ENCODE measurements at places on chromosomes 4 and X.

- DNase-seq = no peak
These were observed 241.9 kb upstream of the SFRP2 start for GRCh38 chr4:154030746-154031145.

GRCh38 chr4:154590329-154591006 is at the start of gene FGA:
Gene FGA, minus strand, starts transcription at chr4:154590742. Its CDS starts 55 bp downstream, at chr4:154590687.
- no peak for DNase-seq

DNA sequence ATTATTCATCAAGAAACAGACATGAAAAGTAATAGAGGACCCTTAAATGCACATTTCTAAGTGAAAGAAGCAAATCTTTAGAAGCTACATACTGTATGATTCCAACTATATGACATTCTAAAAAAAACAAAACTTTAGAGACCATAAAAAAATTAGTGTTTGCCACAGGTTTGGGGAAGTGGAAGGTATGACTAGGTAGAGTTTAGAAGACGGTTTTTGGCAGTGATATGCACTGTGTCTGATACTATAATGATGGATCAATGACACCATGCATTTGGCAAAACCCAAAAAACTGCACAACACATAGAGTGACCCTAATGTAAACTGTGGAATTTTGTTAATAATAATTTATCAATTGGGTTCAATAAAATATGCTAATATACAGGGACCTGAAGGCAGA is 54.5 kb downstream of the LCORL start:
- no peak for DNase-seq

- DNase-seq = no peak
These were observed 5.3 kb upstream of the SRPK3 start for GRCh38 chrX:153775293-153776119.

DNA sequence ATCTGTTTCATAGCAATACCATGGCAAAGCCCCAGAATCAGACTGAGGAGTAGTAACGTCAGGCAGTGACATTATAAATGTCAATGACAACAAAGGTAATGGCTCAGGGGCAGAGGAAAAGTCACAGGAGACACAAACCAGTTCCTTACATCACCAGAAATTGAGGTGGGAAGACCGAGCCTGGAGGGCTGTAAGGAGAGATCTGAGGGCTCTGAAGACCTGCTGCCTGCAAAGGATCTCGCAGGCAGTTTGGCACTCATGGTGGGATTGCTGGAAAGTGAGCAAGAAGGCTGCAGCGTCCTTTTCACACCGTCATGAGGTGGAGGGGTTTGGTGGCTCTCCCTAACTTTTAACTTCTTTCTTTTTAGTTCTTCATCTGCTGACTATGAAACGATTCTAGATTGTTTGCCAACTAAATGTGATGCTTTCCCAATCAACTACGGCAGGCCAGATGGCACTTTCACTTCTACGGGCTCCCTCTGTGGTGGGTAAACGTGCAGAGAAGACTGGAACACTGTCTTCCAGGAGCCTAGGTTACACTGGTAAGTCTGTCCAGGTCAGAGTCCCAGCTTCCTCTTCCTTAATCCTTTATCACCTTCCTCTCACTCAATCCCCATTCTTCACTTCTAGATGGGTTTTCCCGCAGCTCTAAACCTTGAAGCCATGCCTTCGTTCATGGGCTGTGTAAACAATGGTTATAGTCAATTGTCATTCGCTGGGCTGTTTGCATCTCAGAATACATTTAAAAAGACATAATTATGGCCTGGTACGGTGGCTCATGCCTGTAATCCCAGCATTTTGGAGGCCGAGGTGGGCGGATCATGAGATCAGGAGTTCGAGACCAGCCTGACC is 58.2 kb downstream of the TBC1D9 start:
- no peak for DNase-seq

GRCh38 chrX:56231537-56232090 is 542 bp upstream of the KLF8 start:
- DNase-seq = no peak

DNA sequence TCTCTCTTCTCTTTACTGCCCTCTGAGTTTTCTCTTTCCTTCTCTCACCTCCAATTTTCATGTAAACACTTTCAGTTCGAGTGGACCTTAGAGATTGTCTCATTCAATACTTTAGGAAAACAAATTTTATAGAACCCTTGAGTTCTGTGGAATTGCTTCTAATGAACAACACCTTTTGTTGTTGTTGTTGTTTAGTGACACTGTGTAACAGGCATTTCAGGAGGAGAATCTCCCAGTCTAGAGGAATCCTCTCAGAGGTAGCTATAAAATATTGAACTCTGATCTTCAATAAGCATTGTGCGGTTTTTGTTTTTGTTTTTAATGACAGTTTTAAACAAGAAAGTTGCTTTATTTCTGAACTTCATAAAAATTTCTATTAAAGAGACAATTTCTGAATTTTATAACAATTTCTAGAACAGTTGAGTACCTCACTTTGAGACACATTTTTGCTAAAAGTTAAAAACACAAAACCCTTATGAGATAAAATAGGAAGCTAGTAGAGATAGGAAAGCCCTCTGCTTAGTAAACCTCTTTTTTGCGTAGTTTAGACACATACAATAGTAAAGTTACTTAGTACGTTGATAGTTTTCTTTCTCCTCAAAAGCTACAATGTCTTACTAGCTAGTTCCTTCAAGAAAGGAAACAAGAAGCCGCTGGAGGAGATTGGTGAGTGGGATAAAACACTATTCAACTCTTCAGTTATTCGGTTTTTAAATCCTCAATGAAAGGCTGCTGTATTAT is 38.8 kb downstream of the CLCN3 start:
- no peak for DNase-seq

DNA sequence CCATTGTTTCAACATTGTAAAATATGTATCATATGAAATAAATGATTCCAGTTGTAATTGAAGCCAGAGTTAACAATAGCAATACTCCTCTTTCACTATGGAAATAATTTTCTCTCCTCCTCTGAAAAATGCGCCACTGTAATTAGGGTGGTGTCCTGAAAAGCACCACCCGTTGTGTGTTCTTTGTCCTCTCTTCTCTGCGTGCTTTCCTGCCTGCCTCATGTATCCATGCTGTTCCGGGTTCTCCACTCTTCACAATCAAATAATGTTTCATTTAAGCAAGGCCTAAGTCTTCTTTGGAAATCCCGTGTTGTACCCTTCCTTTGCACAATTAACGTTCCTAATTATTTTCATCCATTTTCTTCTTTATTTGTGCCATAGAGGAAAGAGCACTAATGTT is 293.3 kb downstream of the ADGRL3 start:
- DNase-seq = no peak

DNA sequence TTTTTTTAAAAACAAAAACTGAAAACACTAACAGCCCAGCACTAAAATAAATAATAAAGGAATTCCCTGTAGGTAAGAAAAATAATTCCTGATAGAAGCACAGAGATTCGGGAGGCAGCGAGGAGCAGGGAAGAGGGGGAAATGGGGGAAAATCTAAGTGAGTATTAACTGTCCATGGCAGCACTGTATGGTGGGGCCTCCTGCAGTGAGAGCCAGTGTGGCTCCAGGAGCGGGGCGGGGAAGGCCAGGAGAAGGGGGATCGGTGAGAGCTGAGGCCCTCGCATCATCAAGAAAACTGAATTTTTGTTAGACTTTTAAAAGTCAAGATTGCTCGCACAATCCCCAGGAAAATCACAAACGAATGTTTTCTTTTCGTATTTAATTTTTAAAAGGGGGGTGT is 14.1 kb downstream of the RNF212 start:
- no peak for DNase-seq

DNA sequence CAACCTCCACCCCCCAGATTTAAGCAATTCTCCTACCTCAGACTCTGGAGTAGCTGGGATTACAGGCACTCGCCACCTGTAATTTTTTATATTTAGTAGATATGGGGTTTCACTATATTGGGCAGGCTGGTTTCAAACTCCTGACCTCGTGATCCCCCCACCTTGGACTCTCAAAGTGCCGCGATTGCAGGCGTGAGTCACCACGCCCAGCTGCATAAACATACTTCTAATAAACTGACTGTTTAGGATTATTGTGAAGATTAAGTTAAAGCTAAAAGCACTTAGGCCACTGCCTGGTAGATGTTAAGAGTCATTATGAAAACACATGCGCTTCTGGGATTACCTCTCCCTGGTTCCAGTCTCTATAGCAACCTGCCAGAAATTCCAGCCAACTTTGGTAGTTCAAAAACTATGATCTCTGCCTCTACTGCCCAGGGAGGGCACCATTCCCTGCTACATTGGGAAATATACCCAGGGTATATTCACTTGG is 30.2 kb upstream of the GRIA3 start:
- no peak for DNase-seq

- no peak for DNase-seq
These were observed 65.9 kb downstream of the MTHFD2L start for GRCh38 chr4:74223801-74224200.

DNA sequence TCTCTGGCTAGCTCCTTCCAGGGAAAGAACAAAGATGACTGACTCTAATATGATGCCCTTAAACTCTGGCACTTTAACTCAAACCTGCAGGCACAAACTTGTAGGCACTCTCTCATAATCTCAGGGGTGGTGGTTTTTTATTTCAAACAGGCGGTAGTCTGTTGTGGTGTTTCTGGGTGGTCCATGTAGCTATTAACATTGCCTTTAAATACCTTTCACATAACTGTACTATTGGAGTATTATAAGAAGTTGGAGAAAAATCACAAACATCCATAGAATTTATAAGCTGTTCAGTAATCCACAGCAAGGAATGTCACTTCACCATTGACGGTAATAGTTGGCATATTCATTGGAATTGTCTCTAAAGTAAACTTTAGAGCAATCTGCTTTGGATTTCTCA is 204.2 kb upstream of the PDE5A start:
- no peak for DNase-seq

DNA sequence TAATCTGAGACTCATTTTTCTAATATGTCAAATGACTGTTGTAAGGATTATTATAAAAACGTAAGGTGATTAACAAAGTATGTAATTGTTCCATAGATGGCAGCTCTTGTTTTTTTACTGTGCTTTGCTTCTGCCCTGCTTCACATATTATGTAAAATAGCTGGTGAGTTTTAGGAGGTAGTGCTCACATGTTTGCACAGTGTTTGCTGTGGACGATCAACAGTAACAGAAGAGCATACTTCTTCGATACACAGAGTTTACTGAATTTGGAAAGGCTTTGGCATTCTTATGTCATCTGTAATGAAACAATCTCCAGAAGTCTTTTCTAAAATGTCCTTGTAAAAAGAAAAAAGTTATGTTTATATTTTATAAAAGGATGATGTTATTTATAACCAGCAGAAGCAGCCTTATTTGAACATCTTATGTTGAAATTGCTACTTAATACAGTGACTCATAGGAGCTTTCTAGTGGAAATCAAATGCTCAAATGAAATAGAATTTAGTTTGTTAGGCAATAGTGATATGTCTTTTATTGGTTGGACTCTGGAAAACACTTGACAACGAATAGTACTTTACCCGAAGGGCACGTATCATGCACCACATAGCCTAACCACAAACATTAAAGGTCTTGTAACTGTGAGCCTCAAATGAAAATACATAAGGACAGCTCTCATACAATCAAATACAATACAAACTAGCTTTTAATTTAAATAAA is 1.9 kb upstream of the MTTP start:
- DNase-seq = no peak

DNA sequence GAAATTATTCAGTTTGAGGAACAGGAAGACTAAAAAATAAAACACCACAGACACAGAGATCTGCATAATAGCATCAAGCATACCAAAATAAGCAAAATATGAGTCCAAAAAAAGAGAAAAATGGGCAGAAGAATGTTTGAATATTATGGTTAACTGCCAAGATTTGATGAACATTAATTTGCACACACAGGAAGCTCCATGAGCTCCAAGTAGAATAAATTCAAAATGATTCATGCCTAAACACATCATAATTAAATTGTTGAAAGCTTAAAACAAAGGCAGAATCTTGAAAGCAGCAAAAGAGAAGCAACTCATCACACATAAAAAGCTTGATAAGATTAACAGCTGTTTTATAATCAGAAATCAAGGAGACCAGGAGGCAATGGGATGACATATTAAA is 156.6 kb upstream of the ARSJ start:
- DNase-seq = no peak

DNA sequence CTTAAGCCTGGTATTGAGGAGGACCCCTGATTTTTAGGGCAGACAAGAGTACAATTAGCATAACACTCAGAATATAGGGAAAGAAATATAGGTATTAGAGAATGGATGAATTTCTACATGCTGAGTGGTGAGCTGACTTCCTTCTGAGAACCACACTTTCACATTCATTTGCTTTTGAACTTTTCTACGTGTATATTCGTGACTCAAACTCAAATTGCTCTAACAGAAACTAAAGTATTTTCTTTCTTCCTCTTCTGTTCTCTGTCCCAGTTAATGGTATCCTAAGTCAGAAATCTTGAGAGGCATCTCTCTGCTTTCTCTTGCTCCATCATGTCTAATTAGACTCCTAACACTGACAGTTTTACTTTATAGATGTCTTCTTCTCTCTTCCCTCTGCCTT is 103.2 kb upstream of the CITED1 start:
- no peak for DNase-seq

- DNase-seq = no peak
These were observed 72.2 kb upstream of the PUDP start for GRCh38 chrX:7220121-7220520.

- no peak for DNase-seq
These were observed 10.7 kb downstream of the TIFA start for GRCh38 chr4:112274959-112275358.

GRCh38 chrX:46626566-46626965 is 53.0 kb downstream of the CHST7 start:
- no peak for DNase-seq

DNA sequence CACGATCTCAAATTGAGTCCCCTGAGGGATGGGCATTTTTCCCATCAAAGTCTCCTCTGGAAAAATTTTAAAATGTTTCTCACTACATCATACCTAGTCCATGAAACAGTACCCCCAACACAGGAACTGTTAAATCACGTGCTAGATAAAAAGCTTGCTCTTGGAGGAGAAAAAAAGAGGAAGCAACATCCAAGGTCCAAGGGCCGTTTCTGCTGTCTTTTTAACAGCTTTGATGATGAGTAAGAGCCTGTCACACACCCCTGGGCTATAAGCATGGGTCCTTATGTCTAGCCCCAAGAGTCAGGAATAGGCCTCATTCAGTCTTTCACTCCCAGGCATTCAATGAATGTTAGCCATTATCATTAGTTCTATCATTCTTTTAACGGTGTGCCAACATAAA is 128.9 kb downstream of the SH3KBP1 start:
- DNase-seq = peak; percentile 55

DNA sequence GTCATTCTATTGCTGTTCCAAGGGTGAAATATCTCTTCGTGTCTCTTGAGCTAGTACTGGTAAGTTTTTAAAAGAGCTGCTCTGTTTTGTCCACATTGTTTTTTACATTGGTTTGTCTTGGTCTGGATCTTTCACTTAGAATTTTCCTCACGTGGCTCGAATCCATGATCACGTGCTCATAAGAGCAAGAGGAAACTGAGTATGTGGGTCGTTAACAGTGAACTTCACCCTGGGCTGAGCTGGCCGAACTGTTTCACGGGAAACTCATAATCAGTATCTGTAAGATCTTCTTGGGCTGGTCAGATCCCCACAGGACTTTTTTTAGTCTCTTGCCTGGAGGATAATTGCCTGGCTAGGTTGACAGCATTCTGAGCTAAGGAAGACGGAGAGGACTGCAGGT is 77.8 kb upstream of the HELT start:
- no peak for DNase-seq

- DNase-seq = no peak
These were observed 80.3 kb upstream of the NEIL3 start for GRCh38 chr4:177229331-177229730.
